ENCODE measurements at places on chromosomes 5 and 9.

DNA sequence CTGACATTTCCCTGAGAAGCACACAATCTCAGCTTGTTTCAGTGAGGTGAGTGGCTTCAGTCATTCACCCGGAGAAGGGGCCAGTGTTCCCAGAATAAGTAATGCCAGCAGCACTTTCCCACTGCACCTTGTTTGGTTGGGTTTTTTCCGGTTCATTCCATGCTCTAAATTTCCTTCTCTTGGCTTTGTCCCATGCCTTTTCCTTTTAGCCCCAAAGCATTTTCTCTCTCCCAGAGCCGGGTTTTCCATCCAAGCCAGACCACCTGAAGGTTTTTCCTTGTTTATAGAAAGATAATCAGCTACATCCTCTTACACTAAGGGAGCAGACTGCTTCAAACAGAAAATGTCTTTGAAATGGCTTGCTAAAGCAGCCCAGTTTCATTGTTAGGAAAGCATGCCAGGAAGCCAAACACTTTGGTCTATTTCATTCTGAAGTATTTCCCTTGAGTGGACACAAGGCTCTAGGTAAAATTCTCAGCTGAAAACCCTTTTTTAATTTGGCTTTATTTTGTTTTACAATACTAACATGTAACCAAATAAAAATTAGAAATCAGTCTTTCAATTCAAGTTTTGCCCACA is 501.6 kb downstream of the DTWD2 start:
- no peak for DNase-seq

DNA sequence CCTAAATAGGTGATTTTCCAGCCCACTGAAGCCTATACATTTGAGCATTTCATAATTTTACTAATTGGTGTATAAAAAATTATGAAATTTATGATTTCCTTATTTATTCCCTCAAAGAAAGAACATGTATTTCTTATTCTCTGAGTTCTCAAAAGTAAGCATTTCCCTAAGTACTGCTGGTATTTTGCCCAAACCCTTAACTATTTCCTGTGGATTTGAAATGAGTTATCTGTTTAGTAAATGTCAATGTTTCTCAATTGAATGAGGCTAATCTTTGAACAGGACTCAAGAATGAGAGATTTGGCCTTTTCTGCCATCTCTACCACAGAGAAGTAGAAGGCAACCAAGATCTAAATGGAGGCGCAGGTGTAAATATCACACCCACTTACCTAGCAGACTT is 751.7 kb downstream of the TLE1 start:
- DNase-seq, result no peak

- no peak for DNase-seq
Measured at GRCh38 chr5:139271201-139272027, 22.1 kb upstream of the MATR3 start.

DNA sequence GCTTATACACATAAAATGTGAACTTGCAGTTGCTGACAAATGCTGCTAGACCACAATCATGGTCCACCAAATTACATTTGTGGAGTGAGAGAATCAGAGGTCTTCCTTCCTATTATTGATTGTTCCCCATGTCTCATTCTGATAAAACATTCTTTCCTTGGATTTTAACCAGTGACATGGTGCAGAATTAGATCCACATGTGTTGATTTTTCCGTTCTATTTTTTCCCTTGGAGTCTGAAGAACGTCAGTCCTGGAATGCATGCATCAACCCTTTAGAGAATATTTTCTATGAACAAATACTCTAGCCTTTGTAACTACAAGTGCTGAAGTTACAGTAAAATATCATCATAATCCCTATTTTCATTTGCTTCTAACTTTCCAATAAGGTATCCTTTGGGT is 170.7 kb upstream of the SPRY4 start:
- no peak for DNase-seq

GRCh38 chr5:139952574-139952973 is 90.5 kb downstream of the NRG2 start:
- no peak for DNase-seq

GRCh38 chr5:96990102-96990501 is 54.2 kb downstream of the LNPEP start:
- no peak for DNase-seq

GRCh38 chr9:4855841-4856240 is 63.1 kb downstream of the RCL1 start:
- DNase-seq, result no peak

- no peak for DNase-seq
Measured at GRCh38 chr9:20997503-20998076, 33.9 kb downstream of the HACD4 start.

DNA sequence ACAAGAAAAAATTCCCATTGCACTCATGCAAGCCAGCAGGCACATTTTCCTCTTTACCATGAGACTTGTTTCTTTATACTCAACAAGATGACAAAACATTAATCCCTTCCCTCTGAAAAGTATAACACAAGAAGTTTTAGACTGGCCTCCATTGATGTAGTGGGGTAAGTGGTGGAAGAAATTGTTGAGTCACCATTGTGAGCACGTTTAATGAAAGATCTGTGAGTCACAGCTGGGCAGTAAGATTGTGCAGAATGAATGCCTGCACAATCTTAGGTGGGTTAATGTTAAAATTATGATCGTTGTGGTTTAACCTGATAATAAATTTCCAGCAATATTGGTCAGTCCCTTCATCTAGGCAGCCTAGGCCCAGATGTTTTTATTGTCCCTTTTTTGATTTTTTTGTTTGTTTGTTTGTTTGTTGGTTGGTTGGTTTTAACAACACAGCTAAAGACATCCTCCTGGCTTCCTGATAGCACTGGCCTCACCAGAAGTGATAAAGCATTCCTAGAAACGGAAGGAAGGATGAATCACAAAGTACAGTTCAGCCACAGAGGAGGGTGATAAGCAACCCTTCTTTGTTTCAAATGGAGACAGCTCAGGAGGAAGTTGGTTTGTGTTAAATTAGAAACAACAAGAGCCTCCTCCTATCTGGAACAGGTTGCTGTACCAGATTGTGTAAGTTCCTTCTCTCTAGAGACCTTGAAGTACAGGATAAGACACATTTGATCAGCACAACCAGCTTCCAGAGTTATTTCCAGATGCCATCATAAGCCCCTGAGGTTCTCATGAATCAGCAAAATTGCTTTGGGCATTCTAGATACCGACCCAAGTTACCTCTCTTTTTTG is 40.3 kb downstream of the SLC24A2 start:
- no peak for DNase-seq

DNA sequence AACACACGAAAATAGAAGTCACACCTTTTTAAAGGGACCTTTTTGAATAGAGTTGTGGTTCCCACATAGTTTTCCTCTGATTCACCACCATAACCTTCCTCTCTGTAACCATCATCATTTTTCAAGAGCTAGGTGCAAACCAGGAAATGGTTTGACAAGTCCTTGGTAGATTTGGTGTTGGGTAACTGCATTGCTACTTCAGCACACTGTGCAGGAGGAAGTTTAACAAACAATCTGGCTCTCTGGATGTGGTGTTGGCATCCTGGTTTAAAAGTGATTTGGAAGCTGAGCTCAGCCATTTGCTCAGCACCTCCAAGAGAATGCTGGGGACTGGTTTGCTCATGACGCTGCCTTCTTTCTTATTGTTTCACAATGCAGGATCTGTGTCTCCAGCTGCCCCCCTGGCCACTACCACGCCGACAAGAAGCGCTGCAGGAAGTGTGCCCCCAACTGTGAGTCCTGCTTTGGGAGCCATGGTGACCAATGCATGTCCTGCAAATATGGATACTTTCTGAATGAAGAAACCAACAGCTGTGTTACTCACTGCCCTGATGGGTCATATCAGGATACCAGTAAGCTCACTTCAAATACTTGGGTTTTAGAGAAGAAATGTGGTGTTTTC is 213.1 kb downstream of the RFK start:
- DNase-seq, result no peak

GRCh38 chr5:620152-620551 is 8.0 kb downstream of the CEP72 start:
- no peak for DNase-seq

DNA sequence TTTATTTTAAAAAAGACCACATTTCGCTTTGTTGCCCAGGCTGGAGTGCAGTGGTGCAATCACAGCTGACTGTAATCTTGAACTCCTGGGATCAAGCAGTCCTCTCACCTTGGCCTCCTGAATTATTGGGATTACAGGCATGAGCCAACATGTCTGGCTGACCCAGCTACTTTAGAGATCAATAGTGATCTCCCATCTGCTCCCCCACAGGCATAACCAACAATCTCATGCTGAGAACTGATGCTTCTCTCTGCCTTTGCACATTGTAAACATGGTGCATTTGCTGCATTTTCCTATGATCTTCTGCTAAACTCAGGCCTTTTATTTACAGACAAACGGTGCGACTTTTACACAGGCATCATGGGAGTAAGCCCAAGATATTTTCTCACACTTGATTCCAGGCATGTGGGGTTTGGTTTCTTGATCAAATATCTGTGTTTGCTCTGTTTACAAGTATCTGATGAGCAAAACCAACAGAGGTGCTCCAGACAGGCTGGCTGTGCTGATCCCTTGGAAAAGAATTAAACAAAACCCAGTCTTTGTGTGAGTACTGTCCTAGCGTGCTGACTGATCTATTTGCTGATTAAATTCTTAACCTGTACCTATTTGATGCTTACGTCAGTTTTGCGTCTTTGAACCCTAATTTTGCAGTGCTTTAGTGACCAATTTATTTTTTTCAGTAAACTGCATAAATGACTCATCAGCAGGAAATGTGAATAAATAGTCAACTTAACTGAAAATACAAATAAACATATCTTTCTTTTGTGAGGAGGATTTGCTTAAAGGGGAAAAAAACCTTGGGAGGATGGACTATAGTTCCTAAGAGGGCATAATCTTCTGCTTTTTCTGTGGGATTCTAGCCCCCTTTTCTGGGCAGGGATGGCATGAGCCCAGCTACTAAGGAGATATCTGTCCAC is 191.7 kb upstream of the NR3C1 start:
- no peak for DNase-seq

DNA sequence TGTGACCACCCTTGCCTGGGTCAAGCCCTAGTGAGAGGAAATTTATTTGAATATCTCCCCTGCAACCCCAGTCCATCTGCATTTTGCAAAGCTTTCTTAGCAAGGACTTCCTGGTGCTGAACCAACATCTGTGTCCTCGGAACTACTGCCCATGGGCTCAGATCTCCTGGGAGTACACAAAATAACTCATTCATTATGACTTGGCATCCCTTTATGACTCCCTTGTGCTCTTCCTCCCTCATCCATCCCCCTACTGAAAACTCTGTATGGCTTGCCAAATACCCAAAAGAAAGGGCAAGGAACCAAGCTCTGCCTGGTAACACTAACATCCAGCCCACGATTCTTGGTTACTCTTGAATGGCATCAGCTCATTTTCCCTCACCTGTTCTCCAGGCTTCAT is 368.5 kb downstream of the NTRK2 start:
- no peak for DNase-seq

DNA sequence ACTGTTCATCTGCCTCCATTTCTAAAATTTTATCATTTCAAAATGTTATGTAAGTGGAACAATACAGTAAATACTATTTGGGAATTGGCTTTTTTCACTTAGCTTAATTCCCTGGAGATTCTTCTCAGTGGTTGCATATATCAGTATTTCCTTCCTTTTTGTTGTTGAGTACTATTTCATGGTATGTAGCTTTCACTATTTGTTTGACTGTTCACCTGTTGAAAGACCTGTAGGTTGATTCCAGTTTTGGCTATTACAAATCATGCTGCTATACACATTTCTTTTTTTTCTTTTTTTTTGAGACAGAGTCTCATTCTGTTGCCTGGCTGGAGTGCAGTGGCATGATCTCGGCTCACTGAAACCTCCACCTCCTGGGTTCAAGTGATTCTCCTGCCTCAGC is 33.0 kb upstream of the PWWP2A start:
- DNase-seq, result no peak

DNA sequence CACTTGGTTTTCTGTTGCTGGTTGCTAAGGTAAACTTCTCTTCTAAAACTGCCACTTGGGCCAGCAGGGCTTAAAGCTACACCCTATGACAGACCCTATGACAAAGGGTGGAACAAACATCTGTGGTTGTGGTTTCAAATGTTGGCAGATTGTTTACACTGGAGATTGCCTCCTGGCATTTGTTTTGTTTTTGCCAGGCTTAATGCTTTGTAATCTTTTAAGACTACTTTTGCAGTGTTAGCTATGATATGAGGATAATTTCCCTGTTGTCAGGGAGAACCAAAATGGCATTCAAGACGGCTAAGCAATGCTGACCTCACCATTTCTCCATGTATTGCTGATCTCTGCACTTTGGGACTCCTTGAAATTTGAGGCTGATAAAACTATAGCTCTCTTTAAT is 50.3 kb downstream of the MAMDC2 start:
- no peak for DNase-seq

DNA sequence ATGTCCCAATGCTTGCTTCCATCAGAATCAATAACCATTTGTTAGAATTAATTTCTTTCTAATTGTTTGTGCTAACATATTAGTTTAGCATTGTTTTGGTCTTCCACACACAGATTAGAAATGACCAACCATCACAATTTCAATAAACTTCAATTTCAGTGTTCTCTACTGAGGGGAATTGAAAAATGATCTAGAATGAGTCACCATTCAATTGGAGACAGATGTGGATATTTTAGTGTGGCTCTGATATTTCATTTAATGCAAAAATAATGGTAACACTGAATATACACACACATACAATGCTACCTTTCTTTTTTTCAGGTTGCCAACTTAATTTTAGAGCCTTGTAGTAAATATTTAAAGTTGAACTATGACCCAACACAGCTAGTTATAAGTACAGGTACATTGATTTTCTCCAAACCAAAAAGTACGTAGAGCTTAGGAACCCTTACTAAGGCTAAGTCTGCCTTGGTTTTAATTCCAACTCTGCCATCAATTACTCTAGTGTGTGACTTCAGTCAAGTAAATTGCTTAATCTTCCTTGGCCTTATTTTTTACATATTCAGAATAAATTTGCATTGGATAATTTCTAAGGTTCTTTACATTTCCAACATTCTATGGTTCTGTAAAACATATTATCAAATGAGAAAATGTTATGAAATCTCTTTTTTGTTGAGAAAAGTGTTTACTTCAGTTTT is 143.9 kb downstream of the DMRTA1 start:
- DNase-seq, result no peak

- DNase-seq, result no peak
Measured at GRCh38 chr9:38390851-38391250, 1.7 kb upstream of the ALDH1B1 start.

GRCh38 chr5:112472614-112473013 is 53.5 kb upstream of the EPB41L4A start:
- DNase-seq, result no peak

DNA sequence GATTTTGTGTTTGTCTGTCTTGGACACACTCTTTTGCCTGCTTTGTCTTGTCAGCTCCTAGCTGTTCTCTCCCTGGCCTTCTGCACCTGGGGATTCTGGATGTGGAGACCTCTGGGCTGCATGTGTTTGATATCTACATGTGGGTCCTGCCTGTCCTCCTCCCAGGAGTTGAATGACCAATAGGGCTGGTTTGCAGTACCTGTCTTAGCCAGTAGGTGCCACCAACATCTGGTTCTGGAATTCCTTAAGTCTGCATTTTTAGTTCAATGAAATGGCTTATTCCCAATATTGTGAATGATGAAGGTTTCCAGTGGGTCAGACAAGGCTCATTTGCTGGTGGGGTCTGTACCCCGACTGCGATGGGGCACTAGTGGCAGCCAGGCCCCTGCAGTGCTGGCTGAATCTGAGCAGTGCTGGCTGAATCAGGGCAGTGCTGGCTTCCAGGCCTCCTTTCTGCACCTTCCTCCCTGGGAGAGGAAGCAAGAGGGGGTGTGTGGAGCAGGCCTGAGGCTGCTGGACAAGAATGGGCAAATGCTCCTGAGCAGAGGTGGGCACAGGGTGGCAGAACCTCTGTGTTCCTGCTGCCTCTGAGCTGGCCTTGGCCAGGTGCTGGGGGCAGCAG is 73.3 kb downstream of the RXRA start:
- DNase-seq, result no peak

All from H7 (cell line).